Stimulated activated CD4-positive, alpha-beta T cell treated with anti-CD3 and anti-CD28 coated beads, Interleukin-15, amount 100 ng/mL, for 24 hours (primary cell): ENCODE measurements at places on chromosomes 2 and 18.
A peak's percentile ranks its signal among the peaks of the same experiment; 100 is the strongest.

DNA sequence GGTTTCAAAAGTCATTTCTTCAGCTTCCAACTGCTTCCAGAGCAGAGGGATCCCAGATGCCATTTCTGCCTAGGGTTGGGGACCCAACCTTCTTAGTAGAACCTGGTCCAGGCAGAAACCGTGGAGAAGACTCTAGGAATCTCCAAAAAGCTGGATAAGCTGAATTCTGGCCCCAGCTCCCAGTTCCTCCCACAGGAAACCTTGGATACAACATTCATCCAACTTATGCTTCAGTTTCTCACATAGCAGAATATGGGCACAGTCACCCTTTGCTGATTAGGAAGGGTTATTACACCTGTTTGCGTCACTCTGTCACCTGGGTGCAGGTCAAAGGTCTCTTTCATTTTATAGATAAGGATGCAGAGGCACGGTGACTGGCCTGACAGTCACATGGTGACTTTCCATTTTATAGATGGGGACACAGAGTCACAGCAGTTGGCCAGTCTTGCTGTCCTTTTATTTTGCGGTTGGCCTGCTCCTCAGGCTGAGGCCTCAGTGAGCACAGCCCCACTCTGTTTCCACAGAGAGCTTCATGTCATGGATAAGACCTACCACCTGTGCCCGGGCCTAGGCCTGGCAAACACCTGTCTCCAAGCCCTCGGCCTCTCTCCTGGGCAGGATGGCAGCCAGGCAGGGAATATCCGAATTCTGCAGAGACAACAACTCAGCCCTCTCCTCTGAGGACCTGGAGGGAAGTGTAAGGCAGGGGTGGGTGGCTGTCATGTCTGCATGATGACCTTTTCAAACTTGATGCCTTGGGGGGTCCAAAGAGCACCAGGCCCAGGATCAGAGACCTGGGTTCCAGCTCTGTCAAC lies 148.8 kb downstream of the SMAD7 start:
- no peak for DNase-seq

- DNase-seq = peak; percentile 51
These were observed 11.4 kb downstream of the OSGEPL1 start for GRCh38 chr2:189751080-189751658.

DNA sequence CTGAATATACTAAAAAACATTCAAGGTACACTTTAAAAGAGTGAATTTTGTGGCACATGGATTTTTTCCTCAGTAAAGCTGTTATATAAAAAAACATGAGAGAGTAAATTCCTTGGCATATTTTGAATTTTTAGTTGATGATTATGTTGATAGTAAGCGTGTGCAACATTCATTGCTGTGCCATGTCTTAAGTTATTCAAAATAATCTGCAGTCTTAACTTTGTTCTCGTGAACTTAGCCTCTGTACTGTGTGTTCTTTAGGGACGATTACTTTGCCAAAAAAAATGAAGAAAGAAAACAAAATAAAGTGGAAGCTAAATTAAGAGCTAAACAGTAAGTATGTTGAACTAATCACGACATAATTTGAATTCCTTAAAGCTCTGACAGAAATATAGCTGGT lies 9.6 kb downstream of the SSB start:
- DNase-seq = no peak

DNA sequence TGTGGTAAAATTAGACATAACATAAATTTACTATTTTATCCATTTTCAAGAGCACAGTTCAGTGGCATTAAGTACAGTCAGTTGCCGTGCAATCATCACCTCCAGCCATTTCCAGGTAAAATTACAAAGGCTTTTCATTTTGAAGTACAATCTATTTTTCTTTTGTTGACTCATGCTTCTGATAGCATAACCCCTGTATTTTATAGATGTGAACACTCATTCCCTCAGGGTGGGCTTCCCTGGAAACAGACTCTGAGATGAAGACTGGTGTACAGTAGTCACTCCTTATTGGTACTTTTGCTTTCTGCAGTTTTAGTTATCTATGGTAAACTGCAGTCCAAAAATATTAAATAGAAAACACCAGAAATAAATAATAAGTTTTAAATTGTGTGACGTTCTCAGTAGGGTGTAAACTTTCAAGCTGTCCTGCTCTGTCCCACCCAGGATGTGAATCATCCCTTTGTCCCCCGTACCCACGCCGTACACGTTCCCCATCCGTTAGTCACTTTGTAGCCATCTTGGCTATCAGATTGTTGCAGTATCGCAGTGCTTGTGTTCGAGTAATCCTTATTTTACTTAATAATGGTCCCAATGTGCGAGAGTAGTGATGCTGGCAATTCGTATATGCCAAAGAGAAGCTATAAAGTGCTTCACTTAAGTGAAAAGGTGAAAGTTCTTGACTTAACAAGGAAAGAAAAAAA lies 41.1 kb upstream of the NAB1 start:
- DNase-seq = no peak

- no peak for DNase-seq
These were observed 112.5 kb downstream of the MAP3K20 start for GRCh38 chr2:173187941-173188788.

DNA sequence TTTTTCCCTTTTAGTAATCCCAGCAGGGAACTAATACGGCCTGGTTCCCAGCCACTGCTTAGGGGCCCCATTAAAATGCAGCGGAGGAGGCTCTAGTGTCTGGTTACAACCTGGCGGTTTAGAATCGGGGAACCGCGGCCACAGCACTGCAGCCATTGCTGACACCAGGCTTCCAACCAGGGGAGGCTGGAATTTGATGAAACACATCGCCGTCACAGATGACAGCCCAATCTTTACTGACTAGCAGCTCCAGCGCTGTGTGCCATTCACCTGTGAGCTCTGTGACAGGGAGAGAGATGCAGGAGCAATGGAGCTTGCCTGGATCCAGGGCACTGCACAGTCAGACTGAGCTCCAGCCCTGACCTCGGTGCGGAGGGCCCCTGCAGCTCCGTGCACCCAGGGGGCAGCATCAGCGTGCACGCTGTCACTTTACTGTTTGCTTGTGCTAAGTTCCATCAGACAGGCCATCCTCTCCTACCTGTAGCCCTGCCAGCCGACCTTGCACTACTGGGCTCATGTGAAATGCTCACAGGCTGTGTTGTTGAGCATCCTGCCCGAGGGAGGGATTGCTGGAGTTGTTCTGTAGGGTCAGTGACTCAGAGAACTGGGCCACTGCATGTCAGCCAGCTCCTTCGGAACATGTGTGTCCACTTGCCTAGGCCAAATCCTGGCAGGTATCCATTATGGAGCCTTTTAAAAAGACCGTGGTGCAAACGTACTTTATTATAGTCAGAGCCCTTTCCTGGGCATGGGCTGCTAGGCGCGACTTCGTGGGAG lies 203.5 kb downstream of the SEPTIN10 start:
- no peak for DNase-seq

DNA sequence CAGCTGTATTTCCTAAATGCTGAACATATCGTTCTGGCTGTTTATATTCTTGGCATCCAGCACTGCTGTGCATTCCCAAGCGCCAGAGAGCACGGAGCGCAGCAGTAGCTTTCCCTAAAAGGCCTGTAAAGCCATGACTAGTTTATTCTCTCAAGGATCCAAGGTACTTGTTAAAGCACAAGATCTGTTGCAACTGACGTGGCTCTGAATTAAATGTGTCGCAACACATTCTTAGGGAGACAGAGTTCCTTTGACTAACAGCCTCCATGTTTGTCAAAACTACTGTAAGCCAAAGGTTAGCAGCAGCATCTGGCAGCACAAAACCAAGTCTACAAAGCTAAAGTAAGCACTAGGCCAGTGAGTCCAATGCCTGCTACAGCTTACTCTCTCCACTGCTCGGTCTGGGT lies 188.6 kb upstream of the FN1 start:
- DNase-seq = no peak

DNA sequence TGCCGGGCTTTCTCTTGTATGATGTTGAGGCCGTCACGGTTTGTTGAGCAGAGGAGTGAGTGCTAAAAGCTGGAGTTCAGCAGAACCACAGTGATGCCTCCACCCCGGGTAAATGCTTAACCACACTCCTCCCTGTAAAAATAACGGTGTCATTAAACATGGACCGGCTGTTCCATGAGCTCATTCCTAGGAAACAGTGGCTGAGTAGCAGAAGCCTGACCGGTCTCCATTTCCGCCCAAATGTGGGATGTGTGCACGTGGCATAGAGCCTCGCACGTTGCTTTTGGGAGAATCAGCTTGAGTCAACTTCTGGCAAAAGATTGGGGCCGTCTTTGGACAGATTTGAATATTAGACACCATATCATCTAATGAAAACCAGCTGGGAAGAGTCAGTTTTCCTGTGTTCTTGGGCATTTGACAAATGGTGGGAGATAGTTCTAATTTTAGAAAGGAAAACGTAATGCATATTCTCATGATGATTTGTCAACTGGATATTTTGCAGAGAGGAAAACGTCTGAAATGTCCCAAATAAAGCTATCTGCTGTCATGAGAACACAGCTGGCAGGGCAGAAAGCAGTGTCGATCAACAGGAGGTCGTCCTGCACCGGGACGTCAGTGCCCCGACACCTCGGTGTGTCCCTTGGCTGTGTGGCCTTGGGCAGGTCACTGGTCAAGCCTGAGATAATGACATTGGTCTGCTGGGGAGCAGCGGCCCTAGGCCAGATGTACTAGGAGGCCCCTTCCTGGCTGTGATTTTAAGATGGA lies 42.4 kb downstream of the LRRFIP1 start:
- no peak for DNase-seq
